ENCODE measurements at places on chromosomes 1 and 21. TPM values are rescaled to one million over a fixed set of nuclear protein-coding genes. Genes with fewer than 3 reads are reported as not detected.

- peak; percentile 69 for DNase-seq
Measured at GRCh38 chr1:226029093-226029496, 30.0 kb upstream of the SDE2 start.

DNA sequence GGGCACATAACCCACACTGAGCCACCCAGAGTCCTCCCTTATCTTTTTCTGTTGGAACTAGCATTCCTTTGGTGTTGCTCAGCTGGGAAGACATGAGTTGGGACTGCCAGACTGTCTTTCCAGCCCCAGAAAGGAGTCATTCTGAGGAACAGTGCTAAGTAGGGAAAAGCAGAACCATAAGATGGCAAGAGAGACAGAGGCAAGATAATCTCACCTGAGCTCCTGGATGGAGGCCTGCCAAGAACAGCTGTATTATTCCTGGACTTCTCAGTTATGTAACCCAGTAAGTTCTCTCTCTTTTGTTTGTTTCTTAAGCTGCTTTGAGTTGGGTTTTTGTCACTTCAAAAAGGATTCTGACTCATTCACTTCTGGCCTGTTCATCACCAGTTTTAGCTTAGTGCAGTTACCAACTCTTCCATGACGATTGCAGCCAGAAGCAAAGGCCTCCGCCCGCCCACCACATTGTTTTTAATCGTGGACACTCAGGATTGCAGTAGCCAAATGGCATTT lies 134.4 kb downstream of the OMA1 start:
- DNase-seq: no peak

- DNase-seq: no peak
Measured at GRCh38 chr1:6507461-6507911, 16.0 kb upstream of the PLEKHG5 start.

GRCh38 chr1:2853711-2854110 lies 52.2 kb upstream of the TTC34 start:
- DNase-seq: no peak

- DNase-seq: no peak
Measured at GRCh38 chr21:26769613-26770188, 75.5 kb downstream of the ADAMTS1 start.

DNA sequence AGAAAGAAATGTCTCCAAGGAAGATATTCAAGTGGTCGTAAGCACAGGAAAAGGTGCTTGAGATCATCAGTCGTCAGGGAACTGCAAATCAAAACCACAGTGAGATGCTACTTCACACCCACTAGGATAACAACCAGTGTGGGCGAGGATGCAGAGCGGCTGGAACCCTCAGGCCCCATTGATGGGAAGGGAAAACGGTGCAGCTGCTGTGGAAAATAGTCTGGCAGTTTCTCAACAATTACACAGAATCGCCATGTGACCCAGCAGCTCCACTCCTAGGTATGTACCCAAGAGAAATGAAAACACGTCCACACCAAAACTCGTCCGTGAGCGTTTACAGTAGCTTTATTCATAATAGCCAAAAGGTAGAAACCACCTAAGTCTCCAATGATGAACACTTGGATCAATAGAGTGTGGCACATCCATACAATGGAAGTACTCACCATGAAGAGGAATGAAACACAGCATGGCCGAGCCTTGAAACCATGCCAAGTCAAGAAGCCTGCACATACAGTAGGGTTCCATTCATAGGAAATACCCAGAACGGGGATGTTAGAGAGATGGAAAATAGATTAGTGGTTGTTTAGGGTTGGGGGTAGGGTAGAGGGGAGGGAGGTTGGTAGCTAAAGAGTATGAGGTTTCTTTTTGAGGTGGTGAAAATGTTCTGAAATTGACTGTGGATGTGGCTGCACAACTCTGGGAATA lies 6.1 kb downstream of the DFFB start:
- no peak for DNase-seq

GRCh38 chr21:39385299-39386145 lies 36.6 kb upstream of the HMGN1 start:
- peak; percentile 88 for DNase-seq

DNA sequence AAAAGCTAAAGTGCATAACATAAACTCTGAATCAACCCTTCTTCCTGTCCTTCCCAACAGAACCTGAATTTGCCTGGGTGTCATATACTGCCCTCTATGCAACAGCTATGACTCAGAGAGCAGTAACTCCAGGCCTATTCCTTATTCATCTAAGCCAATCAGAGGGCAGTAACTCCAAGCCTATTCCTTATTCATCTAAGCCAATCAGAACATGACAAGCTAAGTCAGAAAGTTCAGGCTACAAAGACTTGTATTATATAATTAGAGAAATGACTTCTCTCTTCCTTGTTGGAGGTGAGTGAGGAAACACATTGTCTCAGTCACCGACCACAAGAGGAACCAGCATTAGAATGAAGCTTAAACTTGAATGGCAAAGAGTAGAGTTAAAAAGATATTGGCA lies 26.2 kb upstream of the TADA1 start:
- DNase-seq: no peak

DNA sequence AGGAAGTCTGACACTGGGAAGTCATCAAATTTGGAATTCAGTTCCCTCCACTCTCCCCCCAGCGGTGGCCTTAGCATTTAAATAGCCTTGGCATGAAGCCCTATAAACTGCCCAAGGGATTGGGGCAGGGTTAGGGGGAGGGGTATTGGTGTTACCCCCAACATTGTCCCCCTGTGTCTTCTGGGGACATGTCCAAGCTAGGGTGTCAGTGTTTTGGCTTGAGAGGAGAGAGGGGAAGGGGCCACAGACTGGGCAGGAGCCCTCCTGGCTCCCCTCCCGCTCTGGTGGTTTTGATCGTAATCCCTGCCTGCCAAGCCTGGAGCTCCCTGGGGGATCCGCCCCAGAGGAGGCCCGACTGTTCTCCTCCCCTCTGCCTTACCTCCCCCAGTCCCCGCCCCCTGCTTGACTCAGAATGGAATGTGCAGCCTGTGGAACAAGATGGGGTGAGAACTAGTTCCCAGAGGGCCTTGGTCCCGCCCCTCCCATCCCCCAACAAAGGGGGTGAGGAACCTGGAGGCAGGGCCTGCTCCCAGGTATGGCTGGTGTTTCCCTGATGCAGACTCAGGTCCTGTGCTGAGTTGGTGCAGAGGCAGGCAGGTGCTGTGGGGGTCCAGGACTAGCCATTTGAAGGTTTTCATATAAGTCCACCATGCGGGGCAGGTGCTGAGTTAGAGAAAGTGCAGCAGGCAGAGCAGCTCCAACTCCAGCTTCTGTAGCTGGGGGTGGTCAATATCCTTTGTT lies 7.4 kb downstream of the SOX13 start:
- DNase-seq: peak; percentile 83

DNA sequence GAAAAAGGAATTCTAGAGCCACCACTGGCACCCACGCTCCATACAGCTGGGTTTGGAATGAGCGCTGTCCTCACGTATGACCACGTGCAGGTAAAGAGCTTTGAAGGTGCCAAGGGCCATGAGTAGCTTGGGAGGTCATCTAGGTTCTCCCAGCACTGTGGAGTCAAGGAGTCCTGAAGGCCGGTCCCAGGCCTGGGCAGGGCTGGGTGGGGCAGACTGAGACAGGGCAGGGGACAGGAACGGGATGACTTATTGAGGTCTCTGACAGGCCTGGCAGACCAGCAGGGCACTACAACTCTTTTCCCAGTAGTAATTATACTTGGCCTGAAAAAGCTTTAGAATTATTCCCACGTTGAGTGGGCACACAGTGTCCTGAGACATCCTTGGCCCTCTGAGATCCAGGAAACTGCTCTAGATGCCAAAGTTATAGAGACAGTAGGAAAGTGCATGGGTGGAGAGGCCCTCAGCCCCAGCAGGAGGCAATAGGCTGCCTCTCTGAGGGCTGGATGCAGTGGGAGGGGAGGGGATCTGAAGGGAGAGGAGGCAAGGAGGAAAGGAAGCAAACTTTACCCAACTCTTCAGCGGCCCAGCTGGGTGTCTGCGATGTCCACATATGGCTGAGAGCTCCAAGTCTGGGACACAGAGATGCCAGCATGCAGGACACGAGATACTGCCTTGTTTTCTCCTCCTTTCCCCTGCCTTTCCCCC lies 1.8 kb upstream of the CDA start:
- no peak for DNase-seq

DNA sequence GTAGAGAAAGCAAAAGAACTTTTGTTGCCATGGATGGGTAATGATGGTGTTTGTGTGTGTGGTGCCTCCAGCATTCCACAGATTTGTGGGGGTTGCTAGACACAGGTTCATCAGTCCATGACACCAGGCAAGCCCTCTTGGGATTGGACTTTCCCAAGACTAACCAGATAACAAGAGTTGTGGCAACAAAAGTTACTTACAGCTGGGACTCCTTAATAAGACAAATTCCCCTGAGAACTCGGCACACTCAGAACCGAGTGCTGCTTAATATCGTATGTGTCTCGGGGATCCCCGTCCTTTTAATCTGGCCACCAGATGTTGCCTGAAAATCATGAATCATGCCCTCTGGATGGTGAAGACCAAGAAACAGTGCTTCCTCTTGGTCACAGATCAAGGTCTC lies 193.3 kb downstream of the AJAP1 start:
- no peak for DNase-seq

GRCh38 chr21:32597205-32597604 lies 11.9 kb upstream of the TCP10L start:
- DNase-seq: no peak

- DNase-seq: peak; percentile 83
Measured at GRCh38 chr1:3530926-3531818, 76.7 kb downstream of the ARHGEF16 start.

DNA sequence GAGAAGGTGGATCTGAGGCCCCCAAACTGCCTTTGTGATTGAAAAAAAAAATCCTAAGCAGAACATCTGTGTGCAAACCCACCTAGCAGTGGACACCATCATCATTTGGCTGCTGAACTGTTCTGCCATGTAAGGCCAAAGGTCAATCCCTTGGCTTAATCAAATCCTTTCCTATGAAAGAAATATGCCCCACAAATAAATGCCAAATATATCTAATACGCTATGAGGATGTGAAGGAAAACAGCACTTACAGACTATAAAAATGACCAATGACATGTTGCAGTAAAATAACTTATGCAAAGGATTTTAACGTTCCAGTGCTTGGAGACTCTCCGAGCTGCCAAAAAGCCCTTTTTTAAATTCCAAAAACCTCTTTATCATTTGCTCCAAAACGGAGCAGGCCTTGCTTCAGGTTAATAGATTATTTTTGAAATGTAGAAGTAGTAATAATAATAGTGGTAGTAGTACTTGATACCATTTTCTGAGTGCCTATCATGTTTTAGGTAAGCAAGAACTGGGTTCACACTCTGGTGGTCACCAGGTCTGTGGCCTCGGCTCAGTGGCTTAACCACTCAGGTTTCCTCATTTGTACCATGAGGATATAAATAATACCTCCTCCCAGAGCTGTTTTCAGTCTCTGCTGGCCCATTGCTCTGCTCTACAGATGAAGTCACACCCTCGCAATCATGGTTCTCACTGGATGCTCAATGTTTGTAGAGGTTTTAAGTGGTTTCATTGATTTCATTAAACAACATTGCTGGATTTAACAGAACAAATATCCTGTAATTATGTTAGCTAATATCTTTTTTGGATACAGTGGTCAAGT lies 47.9 kb upstream of the EDEM3 start:
- no peak for DNase-seq

GRCh38 chr1:152411134-152411533 lies 2.9 kb downstream of the CRNN start:
- no peak for DNase-seq

- no peak for DNase-seq
Measured at GRCh38 chr21:38797470-38797869, 8.3 kb upstream of the ETS2 start.

DNA sequence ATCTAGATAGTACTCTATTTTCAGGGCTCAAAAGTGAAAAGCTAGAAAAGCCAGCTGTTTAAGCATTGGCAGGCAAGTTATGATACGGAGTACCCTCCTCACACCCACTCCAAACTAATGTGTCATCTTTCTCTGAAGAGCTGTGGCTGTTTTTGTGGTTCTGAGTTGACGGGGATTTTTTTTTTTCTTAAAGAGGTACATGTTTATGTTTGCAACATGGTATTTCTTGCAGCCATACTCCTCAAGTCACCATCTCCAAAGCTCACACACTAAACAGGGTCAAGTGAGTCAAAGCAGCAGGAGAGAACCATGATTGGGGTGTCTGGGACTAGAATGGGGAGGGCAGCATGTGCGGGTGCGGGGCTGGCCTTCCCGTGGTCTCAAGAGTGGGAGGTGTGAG lies 347.2 kb downstream of the DISC1 start:
- no peak for DNase-seq

- DNase-seq: no peak
Measured at GRCh38 chr1:6142734-6143133, 37.4 kb downstream of the CHD5 start.

DNA sequence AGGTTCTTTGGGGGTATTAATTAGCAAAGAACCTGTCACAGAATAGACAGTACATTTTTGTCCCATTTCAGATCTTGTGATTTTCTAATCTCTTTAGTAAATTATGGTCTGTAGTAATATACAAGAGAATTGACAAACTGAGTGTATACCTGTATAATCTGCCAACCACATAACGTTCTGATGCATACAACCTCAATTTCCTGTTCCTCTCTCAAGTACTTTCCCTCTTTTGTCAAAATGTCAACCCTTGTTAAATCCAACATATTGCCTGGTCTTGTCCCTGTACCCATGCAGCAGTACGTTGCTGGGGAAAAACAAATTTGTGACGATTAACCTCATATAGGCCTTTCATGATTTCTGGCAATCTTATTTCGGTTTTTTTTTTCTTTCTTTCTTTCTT lies 1.1 kb downstream of the ARV1 start:
- no peak for DNase-seq

- DNase-seq: peak; percentile 81
Measured at GRCh38 chr1:212514056-212514614, 81.4 kb downstream of the NENF start.

DNA sequence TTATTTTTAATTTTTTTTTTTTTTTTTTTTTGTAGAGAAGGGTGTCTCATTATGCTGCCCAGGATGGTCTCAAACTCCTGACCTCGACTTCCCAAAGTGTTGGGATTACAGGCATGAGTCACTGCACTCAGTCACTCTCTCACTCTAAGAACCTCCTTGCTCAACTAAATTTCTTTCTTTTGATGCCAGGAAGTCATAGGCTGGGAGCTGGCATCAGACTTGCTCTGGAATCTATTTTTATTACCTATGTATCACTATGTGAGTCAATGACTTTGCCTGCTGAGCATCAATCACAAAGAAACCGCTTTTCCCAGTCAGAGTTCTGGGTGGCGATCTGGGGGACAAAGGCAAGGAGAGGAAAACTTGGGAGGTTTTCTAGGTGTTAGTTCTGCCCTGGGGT lies 35.5 kb upstream of the PARP1 start:
- DNase-seq: no peak

GRCh38 chr1:155050560-155051341 lies at the start of gene ADAM15:
Gene ADAM15, plus strand, starts transcription at chr1:155051316. Its CDS starts 71 bp downstream, at chr1:155051387.
- DNase-seq: peak; percentile 93

Gene HHIPL2
- total RNA-seq: 0.67 TPM

Gene DSCAM
- total RNA-seq: not detected

Gene ZNF697
- 3.1 TPM for total RNA-seq

Gene CYYR1
- total RNA-seq: 4.4 TPM

Gene CRYAA
- not detected for total RNA-seq

Gene GABRD
- total RNA-seq: not detected

Gene F13B
- not detected for total RNA-seq

Gene CELA2B
- not detected for total RNA-seq

Gene GART
- total RNA-seq: 48.9 TPM

Gene CFAP126
- not detected for total RNA-seq

Gene CFH
- total RNA-seq: 17.8 TPM

Gene OR14A16
- total RNA-seq: not detected

Gene OR14K1
- total RNA-seq: 0.61 TPM

Gene RHBDL2
- 43.3 TPM for total RNA-seq

Gene TACSTD2
- 0.37 TPM for total RNA-seq

Gene ZBTB8OS
- total RNA-seq: 44.1 TPM

Gene ZNF593OS
- not detected for total RNA-seq

All from left colon (tissue), 2 donors.